ENCODE measurements at places on chromosomes 2 and 18.

GRCh38 chr2:187188783-187189631, 259.0 kb downstream of the CALCRL start:
- no peak for DNase-seq

GRCh38 chr18:26826656-26827235, 38.8 kb downstream of the AQP4 start:
- DNase-seq, result no peak

GRCh38 chr2:143828763-143829537, 691.0 kb downstream of the ZEB2 start:
- no peak for DNase-seq

DNA sequence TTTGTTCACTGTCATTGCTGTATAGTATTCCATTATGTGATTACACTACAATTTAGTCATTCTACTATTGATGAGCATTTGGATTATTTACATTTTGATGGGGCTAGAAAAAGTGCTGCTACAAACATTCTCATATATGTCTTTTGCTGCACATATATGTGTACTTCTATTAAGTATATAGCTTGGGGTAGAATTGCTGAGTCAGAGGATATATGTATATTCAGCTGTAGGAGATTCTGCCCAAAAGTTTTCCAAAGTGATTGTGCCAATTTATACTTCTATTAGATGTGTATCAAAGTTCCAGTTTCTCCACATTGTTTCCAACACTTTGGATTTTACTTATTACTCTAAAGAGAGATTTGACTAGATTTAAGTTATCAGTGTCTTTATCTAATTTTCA, 101.7 kb upstream of the UGP2 start:
- DNase-seq, result no peak

- DNase-seq, result no peak
These were observed 6.2 kb downstream of the GLI2 start for GRCh38 chr2:120741571-120742561.

- DNase-seq, result no peak
These were observed 111.4 kb upstream of the PGAP1 start for GRCh38 chr2:197037863-197038398.

DNA sequence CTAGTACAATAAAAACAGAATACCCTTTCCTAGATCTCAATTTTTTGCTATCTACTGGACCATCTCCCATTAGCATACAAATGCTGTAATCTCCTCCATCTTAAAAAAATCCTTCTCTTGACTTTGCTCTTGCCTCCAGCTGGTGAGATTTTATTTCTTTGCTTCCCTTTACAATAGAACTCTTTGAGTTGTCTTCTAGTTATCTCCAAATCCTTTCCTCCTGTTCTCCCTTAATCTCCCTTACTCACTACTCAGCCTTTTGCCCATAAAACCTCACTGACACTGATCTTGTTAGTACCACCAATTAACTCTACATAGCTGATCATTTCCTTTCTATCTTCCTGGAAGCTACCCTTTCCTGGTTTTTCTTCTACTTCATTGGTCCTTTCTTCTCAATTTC, 63.5 kb upstream of the FRZB start:
- DNase-seq, result no peak

GRCh38 chr2:235505181-235505741, 11.4 kb downstream of the AGAP1 start:
- DNase-seq, result no peak

DNA sequence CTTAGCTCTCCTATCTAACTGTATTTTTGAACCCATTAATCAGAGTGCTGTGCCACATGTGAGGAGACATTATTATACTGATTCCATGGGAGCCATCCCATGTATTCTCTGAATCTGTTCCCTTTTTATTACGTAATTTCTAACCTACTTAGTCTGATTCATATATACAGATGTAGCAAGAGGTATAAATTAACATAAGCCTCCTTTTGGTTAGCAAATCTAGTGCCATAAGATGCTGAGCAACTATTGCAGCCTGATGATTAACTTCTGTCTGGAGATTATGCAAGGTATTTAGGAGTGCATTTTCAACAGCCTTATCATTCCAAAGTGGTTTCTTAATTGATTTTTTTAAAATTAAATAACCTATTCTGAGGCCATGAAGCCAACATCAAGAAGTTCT, 114.1 kb upstream of the MSH2 start:
- no peak for DNase-seq

GRCh38 chr2:30960213-30960612, 153.0 kb upstream of the CAPN13 start:
- DNase-seq, result no peak

Measured in T-helper 2 cell (primary cell).